T-helper 17 cell (primary cell): ENCODE measurements at places on chromosomes 7 and 10.

DNA sequence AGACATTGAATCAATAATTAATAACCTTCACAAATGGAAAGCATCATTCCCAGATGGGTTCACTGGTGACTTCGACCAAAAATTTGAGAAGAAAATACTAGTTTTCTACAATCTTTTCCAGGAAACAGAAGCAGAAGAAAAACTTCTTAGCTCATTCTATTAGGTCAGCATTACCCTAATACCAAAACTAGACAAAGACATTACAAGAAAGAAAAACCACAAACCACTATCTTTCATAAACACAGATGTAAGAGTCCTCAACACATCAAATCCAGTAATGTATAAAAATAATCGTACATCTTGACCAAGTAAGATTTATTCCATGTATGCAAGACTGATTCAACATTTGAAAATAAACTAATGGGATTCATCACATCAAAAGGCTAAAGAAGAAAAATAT is 64.0 kb upstream of the CDK1 start:
- no peak for DNase-seq
- H3K27ac ChIP-seq: peak overlapping the region; percentile 41
- H3K4me3 ChIP-seq: peak overlapping the region; percentile 50
- H3K4me1 ChIP-seq: peaks cover 34% of the 10 kb centered on the region
- no peaks in the 10 kb centered on the region for H3K36me3 ChIP-seq

GRCh38 chr7:138569418-138569817 is 109.4 kb downstream of the TRIM24 start:
- H3K27ac ChIP-seq: no peak overlapping the region
- no peak overlapping the region for H3K4me3 ChIP-seq
- H3K27me3 ChIP-seq: no peaks in the 10 kb centered on the region
- no peaks in the 10 kb centered on the region for H3K4me1 ChIP-seq
- H3K36me3 ChIP-seq: peaks cover 17% of the 10 kb centered on the region

GRCh38 chr10:9757176-9757575 is 1260.5 kb upstream of the CELF2 start:
- DNase-seq: no peak
- no peaks in the 10 kb centered on the region for H3K27me3 ChIP-seq
- no peaks in the 10 kb centered on the region for H3K36me3 ChIP-seq
- no peak overlapping the region for H3K27ac ChIP-seq
- H3K4me1 ChIP-seq: no peaks in the 10 kb centered on the region
- no peak overlapping the region for H3K4me3 ChIP-seq

DNA sequence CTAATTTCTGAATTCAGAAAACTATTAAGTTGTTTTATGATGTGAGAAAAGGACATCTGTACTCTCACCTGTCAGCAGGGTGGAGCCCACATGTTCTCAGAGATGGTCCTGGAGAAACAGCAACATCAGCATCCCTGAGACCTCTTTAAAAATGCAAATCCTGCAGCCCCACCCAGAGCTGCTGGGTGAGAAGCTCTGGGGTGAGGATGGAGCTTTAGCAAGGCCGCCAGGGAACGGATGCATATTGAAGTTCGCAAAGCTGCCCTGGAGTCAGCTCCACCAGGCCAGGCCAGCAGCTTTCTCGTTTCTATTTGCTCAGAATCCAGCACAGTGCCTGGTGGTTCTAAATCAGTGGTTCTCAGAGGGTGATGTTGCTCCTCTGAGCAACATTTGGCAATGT is 49.1 kb downstream of the PRKCQ start:
- H3K36me3 ChIP-seq: peaks cover 8% of the 10 kb centered on the region
- H3K27me3 ChIP-seq: no peaks in the 10 kb centered on the region

DNA sequence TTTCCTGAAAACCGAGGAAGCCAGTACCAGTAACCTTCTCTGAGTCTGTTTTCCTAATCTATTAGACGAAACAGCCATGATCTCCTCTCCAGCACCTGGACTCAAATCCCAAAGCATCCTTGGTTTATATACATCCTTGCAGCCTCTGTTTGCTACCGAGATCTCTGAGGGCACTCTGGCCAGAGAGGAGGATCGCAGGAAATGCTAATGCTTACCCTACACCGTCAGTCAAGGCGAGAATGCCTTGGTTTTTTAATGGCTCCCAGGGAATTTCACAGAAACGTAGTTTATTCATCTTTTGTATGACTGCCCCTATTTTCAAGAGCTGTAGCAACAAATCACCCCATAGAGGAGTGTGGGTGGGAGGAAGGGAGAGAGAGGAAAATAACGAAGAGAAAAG is 91.5 kb upstream of the CALN1 start:
- no peak for DNase-seq
- H3K4me3 ChIP-seq: no peak overlapping the region
- no peak overlapping the region for H3K27ac ChIP-seq
- peaks cover 2% of the 10 kb centered on the region for H3K36me3 ChIP-seq

DNA sequence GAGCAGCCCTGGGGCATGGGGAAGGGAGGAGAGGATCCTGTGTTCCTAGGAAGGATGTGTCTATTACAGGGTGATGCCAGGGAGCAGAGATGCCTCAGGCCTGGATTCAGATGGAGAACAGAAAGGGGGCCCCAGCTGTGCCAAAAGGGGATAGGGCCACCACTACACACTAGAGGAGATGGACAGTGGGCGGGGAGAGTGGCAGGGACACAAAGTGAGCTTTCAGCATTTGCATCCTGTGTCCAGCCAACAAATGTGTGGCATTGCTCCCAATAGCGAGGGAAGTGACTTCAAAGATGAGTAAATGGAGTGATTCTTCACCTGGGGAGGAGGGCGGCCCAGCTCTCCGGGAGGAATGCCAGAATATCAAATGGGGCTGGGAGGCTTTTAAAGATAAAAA is 64.9 kb upstream of the WAPL start:
- no peak for DNase-seq
- no peaks in the 10 kb centered on the region for H3K4me1 ChIP-seq
- no peaks in the 10 kb centered on the region for H3K27me3 ChIP-seq
- no peak overlapping the region for H3K27ac ChIP-seq

GRCh38 chr7:152574892-152575548 is 100.9 kb downstream of the XRCC2 start:
- H3K36me3 ChIP-seq: no peaks in the 10 kb centered on the region
- no peak overlapping the region for H3K4me3 ChIP-seq
- H3K4me1 ChIP-seq: no peaks in the 10 kb centered on the region
- H3K27me3 ChIP-seq: peaks cover 5% of the 10 kb centered on the region

- no peak for DNase-seq
- H3K4me1 ChIP-seq: no peaks in the 10 kb centered on the region
- no peak overlapping the region for H3K4me3 ChIP-seq
- H3K27me3 ChIP-seq: peaks cover 15% of the 10 kb centered on the region
- H3K36me3 ChIP-seq: no peaks in the 10 kb centered on the region
- no peak overlapping the region for H3K27ac ChIP-seq
These were observed 186.1 kb upstream of the SLC26A5 start for GRCh38 chr7:103632005-103632639.

GRCh38 chr10:116886772-116887171 is 37.5 kb downstream of the ENO4 start:
- peaks cover 36% of the 10 kb centered on the region for H3K27me3 ChIP-seq
- no peaks in the 10 kb centered on the region for H3K4me1 ChIP-seq
- H3K36me3 ChIP-seq: no peaks in the 10 kb centered on the region
- no peak for DNase-seq
- no peak overlapping the region for H3K4me3 ChIP-seq

DNA sequence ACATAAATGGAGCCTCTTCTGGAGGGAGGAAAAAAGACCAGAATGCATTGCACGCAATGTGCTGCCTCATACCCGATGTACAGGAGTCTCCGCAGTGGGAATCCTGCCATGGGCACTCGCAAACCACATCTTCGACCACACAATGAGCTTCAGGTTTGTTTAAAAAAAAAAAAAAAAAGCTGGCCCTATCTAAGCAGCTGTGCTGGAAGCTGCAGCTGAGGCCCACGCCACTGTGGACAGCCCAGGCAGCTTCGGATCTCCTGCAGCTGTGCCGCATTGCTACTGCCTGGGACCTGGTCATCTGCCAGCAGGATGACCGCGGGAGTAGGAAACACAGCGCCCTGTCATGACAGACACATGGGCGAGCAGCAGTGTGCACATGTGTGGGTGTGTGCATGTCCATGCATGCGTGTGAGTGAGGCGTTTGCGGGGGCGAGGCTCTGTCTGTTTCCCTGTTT is 26.0 kb downstream of the EN2 start:
- peaks cover 28% of the 10 kb centered on the region for H3K27me3 ChIP-seq
- DNase-seq: no peak
- H3K4me3 ChIP-seq: no peak overlapping the region
- H3K36me3 ChIP-seq: peaks cover 2% of the 10 kb centered on the region
- peak overlapping the region; percentile 89 for H3K27ac ChIP-seq

DNA sequence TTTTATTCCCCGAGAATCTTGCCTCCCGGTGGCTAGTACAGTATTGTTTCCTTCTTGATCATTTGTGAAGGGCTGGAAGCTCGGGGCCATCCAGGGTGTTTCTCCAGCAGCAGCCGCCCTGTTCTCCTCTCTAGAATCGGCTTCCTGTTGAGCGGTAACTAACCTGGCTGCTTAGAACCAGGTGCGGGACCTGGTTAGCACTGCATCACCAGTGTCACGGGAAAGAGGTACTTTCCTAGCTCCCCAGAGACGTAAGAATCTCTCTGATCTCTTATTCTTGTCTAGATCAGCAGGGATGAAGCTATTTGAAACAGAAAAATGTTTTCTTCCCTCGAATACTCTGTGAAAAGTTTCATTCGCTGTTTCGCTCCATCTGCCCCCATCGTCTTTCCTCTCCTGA is 239.2 kb downstream of the CELF2 start:
- no peaks in the 10 kb centered on the region for H3K27me3 ChIP-seq
- H3K36me3 ChIP-seq: peaks cover 4% of the 10 kb centered on the region
- no peak for DNase-seq
- peaks cover 55% of the 10 kb centered on the region for H3K4me1 ChIP-seq
- H3K27ac ChIP-seq: peak overlapping the region; percentile 91

- H3K4me3 ChIP-seq: no peak overlapping the region
- H3K4me1 ChIP-seq: peaks cover 23% of the 10 kb centered on the region
- H3K27me3 ChIP-seq: no peaks in the 10 kb centered on the region
- peak overlapping the region; percentile 81 for H3K27ac ChIP-seq
- H3K36me3 ChIP-seq: peaks cover 10% of the 10 kb centered on the region
These were observed 359.2 kb upstream of the AOAH start for GRCh38 chr7:37083311-37084096.

DNA sequence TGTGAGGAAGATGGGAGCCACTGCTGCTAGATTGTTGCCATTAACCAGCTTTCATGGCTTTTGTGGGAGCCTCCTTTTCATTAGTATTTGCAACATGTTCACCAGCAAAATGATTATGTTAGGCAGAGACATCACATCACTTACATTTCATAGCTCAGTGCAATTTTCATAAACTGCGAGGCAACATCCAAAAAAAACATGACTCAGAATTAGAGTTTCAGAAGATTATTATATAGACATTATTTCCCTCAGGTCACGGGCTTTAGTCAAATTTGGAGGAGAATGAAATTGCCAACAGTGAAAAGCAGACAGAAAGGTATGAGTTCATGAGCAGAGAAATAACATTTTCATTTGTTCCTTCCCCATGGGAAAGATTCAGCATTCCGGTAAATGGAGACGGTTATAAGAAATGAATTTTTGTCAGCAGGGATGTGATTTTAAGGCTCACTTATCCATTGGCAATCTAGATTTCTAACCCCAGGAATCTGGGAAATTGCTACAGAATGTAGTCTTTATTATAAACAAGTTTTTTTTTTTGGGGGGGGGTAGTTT is 573.2 kb downstream of the AUTS2 start:
- H3K27me3 ChIP-seq: no peaks in the 10 kb centered on the region
- no peaks in the 10 kb centered on the region for H3K36me3 ChIP-seq
- H3K27ac ChIP-seq: no peak overlapping the region
- H3K4me3 ChIP-seq: no peak overlapping the region
- DNase-seq: no peak

DNA sequence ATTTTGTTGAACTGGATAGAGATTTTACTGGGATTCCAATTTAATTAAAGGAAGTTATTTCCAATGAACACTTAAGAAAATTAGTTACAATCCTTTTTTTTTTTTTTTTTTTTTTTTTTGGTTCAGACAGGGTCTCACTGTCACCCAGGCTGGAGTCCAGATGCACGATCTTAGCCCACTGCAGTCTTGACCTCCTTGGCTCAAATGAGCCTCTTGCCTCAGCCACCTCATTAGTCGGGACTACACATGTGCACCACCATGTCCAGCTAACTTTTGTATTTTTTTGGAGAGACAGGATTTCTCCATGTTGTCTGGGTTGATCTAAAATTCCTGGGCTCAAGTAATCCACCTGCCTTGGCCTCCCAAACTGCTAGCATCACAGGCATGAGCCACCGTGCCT is 2.5 kb upstream of the ARL5B start:
- peaks cover 21% of the 10 kb centered on the region for H3K4me1 ChIP-seq
- no peak overlapping the region for H3K4me3 ChIP-seq

- DNase-seq: no peak
- no peak overlapping the region for H3K27ac ChIP-seq
- H3K4me3 ChIP-seq: no peak overlapping the region
- no peaks in the 10 kb centered on the region for H3K4me1 ChIP-seq
- H3K36me3 ChIP-seq: no peaks in the 10 kb centered on the region
- peaks cover 50% of the 10 kb centered on the region for H3K27me3 ChIP-seq
These were observed 37.4 kb upstream of the GRM8 start for GRCh38 chr7:127290116-127290655.

GRCh38 chr7:50783303-50783702 is 607 bp upstream of the GRB10 start:
- no peak overlapping the region for H3K27ac ChIP-seq
- H3K4me3 ChIP-seq: peak overlapping the region; percentile 87
- peaks cover 14% of the 10 kb centered on the region for H3K4me1 ChIP-seq

DNA sequence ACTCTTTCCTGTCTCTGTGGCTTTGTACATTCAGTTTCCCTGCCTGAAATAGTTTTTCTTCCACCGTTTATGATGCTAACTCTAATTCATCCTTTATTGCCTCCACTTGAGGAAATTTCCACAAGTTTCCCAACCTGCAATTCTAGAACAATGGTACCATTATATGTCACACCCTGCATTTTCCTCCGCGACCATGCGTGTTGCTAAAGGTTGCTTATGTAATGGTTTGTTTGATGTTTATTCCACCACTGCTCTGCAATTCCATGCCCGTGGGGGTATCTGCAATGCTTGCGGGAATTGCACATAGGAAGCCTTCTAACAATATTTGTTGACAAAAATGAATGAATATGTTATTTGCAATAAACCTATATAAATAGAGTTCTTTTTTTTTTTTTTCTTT is 69.5 kb upstream of the ST8SIA6 start:
- no peak for DNase-seq
- H3K27ac ChIP-seq: no peak overlapping the region
- H3K27me3 ChIP-seq: peaks cover 7% of the 10 kb centered on the region
- H3K4me1 ChIP-seq: no peaks in the 10 kb centered on the region

- H3K4me3 ChIP-seq: no peak overlapping the region
- peaks cover 6% of the 10 kb centered on the region for H3K4me1 ChIP-seq
- H3K27me3 ChIP-seq: no peaks in the 10 kb centered on the region
- peaks cover 20% of the 10 kb centered on the region for H3K36me3 ChIP-seq
These were observed 16.2 kb downstream of the WDR91 start for GRCh38 chr7:135195156-135195555.

DNA sequence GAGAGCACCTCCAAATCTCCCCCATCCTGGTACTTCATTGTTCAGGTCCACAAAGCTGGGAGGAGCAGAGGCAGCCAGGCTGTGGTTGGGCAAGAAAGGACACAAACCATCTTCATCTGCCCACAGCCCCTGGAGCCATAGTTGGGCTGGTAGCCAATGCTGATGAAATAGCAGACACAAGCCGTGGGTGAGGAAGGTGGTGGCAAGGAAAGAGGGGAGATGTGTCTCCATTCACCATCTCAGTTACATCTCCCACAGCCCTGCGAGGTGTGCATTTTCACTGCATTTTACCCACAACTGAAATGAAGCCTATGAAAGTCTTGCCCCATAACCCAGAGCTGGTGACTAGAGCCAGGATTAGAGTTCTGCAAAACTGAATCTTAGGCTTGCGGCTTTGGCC is 35.0 kb downstream of the PIK3AP1 start:
- H3K4me3 ChIP-seq: no peak overlapping the region
- H3K27me3 ChIP-seq: no peaks in the 10 kb centered on the region
- peaks cover 9% of the 10 kb centered on the region for H3K36me3 ChIP-seq
- H3K4me1 ChIP-seq: peaks cover 3% of the 10 kb centered on the region
